HS-27A (cell line): ENCODE measurements at places on chromosomes 16 and 17.

- no peak for DNase-seq
Observed at GRCh38 chr16:2422123-2422867, 7.0 kb upstream of the CCNF start.

DNA sequence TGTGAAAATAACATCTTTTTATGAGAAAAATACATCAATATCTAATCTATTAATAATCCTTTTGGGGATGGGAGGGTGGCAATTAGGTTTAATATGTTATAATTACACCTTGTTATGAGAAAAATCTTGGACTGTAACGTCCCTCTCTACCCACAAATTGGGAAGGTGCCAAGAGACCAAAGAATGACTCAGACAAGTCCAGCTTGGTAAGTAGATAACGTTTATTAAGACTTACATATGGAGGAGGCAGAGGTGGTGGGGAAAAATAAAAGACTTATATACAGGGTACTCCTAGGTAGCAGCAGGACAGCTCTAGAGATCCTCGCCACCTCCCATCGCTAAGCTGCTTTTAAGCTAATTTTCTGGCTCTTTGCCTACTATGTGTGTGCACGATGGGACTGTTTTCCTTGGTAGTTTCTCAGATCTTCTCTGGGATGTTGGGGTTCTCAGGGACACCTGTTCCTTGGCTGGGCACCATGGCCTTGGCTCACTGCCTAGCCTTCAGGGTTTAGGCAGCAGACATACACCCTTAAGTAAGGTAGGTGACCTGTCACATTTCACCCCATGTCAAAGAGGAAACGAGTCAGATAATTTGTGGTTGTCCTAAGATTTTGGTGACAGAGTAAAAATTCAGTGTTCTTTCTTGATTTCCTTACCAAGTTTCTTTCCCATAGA lies 31.5 kb downstream of the RBL2 start:
- peak; percentile 56 for DNase-seq

GRCh38 chr17:58985367-58985766 lies 121.3 kb downstream of the TRIM37 start:
- DNase-seq, result no peak

DNA sequence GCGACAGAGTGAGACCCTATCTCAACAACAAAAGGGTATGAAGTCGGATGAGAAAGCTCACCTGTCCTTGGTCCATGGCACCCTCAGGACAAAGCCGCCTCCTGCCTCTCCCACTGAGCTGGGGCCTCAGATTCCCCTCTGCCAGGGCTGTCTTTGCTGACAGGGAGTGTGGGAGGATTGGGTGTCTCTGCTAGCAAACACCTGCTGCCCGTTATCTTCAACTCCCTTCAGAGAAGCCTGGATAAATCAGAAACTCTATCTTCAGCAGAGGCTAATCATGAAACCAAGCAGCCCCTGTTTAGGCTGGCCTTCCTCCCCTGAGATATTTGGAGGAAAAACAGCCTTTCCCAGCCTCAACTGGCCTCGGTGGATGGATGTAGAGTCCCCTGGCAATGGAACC lies 36.3 kb upstream of the CDH1 start:
- DNase-seq, result no peak

- DNase-seq, result no peak
Observed at GRCh38 chr16:74372953-74373846, 2.9 kb upstream of the NPIPB15 start.

DNA sequence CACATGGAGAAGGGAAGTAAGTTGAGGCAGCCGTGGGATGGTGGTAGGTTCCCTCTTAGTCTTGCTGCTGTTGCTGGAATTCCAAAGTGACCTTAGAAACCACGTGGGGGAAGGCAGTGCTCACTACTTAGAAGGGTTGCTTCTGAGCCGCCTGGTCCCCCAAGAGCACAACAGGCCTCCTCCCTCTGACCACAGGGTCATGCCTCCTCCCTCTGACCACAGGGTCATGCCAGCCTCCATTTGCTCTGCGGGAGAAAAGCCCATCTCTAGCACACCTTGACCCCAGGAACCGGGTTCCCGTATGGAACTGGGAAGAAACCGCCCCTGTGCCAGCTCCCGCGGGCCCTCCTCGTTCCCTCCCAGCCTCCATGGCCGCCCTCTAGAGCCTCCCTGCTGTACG lies 13.4 kb upstream of the ZFPM1 start:
- no peak for DNase-seq

GRCh38 chr16:22670044-22670536 lies 143.9 kb upstream of the HS3ST2 start:
- DNase-seq, result no peak

- no peak for DNase-seq
Observed at GRCh38 chr17:386141-386876, 33.7 kb upstream of the RPH3AL start.

GRCh38 chr16:84043486-84044117 lies 1.0 kb upstream of the SLC38A8 start:
- no peak for DNase-seq

GRCh38 chr16:64919929-64920607 lies 201.8 kb downstream of the CDH11 start:
- no peak for DNase-seq

- DNase-seq, result no peak
Observed at GRCh38 chr16:10752843-10753523, 9.3 kb downstream of the NUBP1 start.

DNA sequence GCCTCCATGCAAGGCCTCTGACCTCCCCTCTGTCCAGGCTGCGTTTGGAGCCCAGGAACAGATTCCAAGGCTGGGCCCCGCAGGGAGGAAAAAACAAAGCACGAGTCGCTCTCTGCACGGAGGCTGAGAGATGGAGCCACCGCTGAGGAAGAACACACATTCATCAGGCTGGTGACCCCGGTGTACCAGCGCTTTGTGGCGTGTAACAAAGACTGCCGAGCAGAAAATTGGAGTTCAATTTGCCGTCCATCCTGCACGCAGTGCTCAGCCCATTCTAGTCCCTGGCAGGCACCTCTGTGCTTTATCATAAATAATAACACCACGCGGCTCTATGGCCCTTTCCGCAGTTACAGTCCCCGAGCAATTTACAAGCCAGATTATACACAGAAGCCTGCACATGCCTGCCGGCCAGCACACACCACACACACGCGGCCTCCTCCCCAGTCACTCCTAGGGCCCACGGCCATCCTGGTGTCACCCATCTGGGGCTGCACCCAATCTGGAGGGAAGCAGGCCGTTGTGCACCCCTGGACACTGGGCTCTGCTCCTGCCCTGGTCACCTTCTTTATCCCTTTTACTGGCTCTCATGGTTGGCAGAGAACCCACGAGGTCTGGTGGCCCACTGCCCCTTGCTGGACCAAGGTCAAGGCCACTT lies 124.4 kb downstream of the SDK2 start:
- DNase-seq, result no peak

DNA sequence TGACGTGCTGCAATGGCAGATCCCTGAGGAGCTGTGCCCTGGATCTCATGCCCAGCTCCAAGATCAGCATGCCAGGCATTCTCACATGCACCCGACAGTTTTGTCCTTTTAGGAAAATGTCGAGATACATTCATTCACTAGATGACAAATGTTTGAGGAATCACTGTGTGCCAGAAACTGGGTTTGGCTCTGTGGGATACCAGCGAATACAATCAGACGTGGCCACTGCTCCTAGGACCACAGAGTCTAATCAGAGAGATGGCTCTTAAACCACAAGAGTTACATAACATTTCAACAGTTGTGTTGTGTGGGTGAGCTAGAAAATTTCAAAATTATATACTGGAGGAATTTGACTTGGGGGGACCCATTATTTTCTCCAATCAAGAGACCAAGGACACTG lies 579.7 kb downstream of the CDH13 start:
- no peak for DNase-seq

GRCh38 chr17:77356109-77356689 lies 215.4 kb downstream of the SEC14L1 start:
- DNase-seq, result no peak

DNA sequence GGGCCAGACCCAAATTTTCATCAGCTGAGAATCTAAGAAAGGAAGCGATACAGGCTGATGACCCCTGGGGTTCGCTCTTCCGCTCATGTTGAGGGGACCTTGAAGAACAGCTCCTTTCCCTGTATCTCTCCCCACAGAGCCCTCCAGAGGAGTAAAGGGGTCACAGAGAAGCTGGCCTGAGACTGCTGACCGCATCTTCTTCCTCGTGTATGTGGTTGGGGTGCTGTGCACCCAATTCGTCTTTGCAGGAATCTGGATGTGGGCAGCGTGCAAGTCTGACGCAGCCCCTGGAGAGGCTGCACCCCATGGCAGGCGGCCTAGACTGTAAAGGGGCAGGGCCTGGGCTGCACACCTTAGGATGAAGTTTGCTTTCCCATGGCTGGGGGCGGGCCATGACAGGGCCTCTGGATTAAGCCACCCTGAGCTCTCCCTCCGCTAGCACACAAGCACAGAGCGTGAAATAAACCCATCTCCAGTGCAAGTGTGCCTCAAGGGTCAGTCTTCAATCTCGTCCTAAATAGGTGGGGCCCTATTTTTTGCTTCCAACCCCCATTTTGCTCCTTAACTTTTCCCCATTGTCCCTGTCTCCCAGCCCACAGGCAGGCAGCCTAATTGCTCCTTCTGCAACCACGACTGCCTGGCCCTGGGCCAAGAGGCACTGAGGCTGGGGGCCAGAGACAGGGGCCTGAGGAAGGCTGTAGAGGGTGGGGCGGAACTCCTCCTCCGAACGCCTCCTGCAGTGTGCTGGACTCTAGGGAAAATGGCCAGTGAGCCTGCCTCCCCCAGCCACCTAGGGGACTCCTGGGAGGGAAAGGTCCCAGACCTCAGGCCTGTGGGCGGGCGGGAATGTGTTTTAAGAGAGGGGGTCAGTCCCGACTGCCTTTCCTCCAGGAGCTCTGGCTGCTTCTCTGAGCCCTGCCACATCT lies 3.6 kb downstream of the ZACN start:
- no peak for DNase-seq

GRCh38 chr17:65750631-65751115 lies 189.2 kb upstream of the AXIN2 start:
- DNase-seq, result peak; percentile 79

GRCh38 chr17:4764595-4764994 lies 7.1 kb upstream of the TM4SF5 start:
- DNase-seq, result no peak

GRCh38 chr17:83100220-83100852 lies 20.9 kb downstream of the METRNL start:
- no peak for DNase-seq

DNA sequence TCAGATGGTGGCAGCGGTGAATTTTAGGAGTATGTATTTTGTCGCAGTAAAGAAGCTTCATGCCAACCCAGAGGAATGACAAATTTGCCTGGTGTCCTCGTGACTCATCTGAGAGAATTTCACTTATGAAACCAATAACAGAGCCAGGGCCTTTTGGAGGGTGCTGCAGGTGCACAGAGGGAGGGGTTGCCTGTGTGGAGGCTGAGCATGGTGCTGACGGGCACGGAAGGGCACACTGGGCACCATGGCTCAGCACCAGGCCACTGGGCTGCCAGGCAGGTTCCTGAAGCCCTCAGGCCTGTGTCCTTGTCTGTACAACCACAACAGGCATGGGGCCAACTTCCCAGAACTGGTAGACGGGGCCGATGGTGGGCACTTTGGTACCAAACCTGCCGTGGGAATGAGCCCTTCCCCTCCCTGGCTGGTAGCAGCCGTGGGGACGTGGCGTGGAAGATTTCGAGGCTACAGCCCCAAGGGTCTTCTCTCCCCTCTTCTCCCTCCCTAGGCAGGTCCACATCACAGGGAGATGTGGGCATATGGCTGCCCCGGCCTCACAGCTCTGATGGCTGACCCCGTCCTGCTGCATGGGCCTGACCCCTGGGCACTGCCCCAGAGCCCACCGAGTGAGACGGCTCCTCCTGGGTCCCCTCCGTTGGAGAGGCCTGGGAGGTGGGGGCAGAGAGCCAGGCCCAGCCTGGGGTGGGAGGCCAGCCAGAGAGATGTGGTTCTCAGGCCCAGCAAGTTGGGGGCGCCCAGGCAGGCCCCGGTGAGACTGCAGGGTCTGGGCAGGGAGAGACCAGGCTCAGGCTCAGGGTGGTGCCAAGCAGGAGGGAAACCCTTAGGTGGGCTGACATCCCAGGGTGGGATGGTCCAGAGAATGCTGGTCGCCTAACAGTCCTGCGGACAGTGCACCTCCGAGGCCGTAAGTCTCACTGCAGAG lies 30.2 kb upstream of the ZNF469 start:
- DNase-seq, result no peak

DNA sequence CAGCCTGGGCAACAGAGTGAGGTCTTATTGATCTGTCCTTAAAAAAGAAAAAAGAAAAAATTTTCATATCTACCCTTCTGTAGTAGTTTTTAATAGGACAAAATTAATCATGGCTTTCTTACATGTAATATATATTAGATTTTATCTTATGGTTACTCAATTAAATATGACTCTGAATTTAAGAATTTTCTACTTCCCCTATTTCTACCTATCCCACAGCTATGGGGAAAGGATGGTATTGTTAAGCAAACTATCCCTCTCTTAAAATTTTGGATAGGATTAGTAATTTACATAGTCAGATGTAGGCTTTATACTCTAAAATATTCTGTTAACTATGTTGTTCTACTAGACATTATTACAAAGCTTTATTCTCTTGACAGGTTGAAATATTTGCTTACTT lies 62.5 kb downstream of the NQO1 start:
- DNase-seq, result no peak

DNA sequence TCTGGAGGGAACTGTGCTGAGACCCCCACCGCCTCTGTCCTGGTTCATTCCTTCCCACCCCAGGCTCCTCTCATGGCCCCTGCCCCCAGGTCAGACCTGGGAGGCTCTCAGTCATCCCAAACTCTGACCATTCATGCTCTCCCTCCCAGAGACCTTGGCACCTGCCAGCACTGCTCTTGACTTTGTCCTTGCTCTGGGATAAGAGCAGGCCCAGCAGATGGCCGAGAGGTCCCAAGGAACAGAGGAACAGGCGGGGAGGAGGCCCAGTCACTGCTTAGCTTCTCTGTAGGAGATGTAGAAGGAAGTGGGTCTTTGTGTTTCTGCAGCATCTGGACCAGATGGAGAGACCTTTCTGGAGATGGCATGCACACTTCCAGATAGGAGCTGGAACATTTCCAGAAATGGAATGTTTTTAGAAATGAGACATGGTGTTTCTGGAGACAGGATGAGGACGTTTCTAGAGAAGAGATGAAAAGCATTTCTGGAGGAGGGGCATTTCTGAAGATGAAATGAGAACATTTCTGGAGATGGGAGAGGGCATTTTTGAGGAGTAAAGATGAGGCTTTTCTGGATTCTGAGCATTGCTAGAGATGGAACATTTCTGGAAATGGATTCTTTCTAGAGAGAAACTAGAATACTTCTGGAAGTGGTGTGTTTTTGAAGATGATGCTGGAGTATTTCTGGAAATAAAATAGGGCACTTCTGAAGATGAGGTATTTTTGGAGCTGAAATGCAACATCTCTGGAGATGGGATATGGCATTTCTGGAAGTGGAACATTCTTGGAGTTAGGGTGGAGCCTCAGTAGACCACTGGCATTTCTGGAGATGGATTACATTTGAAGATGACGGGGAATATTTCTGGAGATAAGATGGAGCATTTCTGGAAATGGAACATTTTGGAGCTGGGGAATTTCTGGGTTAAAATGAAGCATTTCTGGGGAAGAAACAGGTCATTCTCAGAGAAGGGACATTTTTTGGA lies 55.2 kb downstream of the RAI1 start:
- DNase-seq, result no peak

DNA sequence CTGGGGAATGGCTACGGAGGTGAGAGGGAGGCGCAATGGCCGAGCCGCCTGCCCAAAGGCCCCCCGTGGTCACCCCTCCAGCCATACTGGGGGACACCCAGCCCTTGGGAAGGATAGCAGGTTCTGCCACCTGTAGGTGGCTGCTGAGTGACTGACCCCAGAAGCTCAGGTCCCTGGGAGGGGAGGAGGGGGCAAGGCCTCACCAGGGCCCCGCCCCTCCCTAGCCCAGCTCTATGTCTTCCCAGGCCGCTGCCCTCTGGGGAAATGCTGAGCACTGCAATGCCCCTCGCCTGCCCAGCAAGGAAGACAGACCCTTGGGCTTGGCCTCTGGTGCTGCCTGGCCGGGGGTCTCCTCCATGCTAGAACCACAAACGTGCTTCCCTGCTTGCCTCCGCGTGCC lies 11.4 kb upstream of the CLDN9 start:
- no peak for DNase-seq
